Adipose tissue (tissue), 3 donors: ENCODE measurements at places on chromosomes 12 and 14. TPM values are rescaled to one million over a fixed set of nuclear protein-coding genes. Genes with fewer than 3 reads are reported as not detected.

Gene ACSM4
- not detected for polyA plus RNA-seq

Gene AQP6
- 0.06 TPM for polyA plus RNA-seq

Gene CIROP
- polyA plus RNA-seq, result not detected

Gene USP44
- 1.7 TPM for polyA plus RNA-seq

Gene EXOC3L4
- polyA plus RNA-seq, result 4.5 TPM

Gene SLC38A2
- 39.5 TPM for polyA plus RNA-seq

Gene KRT71
- polyA plus RNA-seq, result not detected

Gene SLC24A4
- 0.05 TPM for polyA plus RNA-seq

Gene KITLG
- 13.0 TPM for polyA plus RNA-seq

Gene BEGAIN
- polyA plus RNA-seq, result 0.85 TPM

Gene MYH6
- 0.56 TPM for polyA plus RNA-seq

Gene ANO2
- polyA plus RNA-seq, result 6.6 TPM

Gene PKP2
- 9.4 TPM for polyA plus RNA-seq

Gene OGFOD2
- polyA plus RNA-seq, result 9.4 TPM

Gene ACYP1
- polyA plus RNA-seq, result 7.9 TPM

Gene JPH4
- 0.24 TPM for polyA plus RNA-seq

Gene SERPINA5
- 1.1 TPM for polyA plus RNA-seq

Gene ARHGEF40
- 44.0 TPM for polyA plus RNA-seq

Gene CCDC38
- not detected for polyA plus RNA-seq
